ENCODE measurements at places on chromosomes 7 and 10.

DNA sequence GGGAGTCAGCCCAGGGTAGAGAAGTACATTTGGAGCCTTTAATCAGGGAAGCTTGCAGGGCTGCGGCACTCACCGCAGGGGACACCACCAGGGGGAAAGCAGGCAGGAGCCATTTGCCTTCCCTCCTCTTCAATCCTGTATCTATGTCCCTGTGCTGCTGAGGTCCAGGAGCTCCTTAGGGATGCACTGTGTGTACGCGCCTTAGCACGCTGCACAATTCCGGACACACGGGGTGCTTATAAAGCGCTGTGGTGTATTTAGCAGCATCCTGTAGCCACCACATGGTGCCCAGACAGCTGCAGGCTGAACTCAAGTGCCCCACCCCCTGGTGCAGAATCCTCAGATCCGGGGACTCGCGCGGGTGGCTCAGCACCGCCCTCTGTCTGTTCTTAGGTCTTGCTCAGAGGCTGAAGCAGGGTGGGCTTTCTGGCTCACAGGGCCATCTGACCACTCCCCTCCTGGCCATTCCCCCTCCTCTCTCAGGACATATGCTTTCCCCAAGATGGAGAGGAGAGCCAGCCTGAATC lies 421.4 kb downstream of the SDK1 start:
- DNase-seq: peak; percentile 17

- no peak for DNase-seq
Observed at GRCh38 chr10:79358811-79359210, 11.5 kb downstream of the PPIF start.

DNA sequence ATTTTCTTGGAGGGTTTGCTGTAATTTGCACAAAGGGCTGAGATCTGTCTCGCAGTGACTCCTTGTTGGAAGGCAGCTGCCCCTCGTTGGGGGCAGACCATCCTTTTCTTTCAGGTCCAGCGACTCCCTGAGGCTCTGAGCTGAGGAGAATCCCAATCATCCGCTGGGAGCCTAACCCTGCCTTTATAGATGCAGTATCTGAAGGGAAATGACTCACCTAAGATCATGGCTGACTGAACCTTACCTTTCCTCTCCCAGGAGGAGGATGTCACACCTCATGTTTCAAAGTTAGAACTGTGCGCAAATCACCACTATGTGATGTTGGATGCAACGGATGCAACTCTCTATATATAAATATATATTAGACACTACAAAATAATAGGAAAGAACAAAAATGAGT lies 36.4 kb upstream of the MXI1 start:
- DNase-seq: no peak

DNA sequence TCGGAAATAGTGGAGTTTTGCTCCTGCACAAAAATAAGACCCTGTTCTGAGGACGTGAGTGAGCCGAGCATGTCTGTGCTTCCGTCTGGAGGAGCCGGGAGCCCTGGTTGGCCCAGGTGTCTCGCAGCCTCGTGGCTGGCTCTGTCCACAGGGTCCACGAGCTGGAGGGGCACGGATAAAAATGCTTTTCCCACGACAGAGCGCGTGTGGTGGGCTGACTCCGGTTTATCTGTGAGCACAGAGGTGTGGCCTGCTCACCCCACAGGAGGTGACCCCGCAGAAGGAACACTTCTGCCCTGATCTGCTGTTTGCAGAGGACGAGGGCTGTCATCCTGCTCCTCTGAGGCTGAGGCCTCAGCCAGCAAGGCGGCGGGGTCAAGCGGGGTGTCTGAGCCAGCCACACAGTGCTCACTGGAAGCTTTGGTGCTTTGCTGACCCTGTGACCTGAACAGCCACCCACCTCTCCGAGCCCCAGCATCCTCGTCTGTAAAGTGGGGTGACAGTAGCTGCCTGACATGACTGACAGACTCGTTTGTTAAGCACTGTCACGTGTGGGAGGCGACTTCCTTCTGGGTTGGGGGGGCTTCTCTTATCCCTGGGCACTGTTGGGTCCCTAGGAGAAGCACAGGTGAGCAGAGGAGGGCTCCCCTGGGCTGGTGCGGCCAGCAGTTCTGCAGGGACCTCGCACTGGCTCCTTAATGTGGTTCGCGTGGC lies 162.5 kb downstream of the DNAJB6 start:
- no peak for DNase-seq

DNA sequence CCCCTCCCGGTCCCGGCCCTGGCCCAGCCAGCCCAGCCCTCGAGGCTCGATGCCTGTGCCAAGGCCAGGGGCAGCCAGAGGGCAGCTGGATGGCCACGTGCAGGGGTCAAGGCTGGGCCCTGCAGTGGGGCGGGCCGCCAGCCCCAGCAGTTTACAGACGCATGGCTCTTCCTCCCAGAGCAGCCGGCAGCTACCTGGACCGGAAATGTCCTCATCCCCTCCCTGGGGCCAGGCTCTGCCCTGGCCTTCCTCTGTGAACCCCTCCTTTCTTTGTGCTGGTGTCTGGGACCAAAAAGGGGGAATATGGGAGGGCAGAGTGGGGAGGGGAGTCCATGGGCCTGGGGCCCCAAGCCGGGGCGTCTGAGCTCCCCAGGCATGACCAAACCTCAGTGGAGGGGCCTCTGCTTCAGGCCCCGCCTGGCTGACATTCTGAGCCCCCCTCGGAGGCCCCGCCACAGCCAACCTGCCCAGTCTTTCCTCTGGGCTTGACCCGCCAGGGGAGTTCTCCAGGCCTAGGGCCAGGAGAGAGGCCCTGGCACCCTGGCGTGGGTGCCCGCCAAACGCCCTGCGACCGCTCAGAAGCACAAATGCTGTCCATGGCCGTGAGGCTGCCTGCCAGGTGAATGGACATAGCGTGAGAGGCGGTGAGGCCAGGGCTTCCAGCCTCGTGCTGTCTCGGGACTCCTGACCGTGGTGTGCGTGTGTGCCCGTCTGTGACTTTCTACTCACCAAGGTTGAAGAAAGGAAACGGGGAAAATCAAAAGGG lies 24.7 kb upstream of the AMZ1 start:
- no peak for DNase-seq
